GF-D8 (cell line): ENCODE measurements at places on chromosomes 16 and 17.

GRCh38 chr16:8720967-8721308 is 46.5 kb downstream of the ABAT start:
- DNase-seq, result no peak

DNA sequence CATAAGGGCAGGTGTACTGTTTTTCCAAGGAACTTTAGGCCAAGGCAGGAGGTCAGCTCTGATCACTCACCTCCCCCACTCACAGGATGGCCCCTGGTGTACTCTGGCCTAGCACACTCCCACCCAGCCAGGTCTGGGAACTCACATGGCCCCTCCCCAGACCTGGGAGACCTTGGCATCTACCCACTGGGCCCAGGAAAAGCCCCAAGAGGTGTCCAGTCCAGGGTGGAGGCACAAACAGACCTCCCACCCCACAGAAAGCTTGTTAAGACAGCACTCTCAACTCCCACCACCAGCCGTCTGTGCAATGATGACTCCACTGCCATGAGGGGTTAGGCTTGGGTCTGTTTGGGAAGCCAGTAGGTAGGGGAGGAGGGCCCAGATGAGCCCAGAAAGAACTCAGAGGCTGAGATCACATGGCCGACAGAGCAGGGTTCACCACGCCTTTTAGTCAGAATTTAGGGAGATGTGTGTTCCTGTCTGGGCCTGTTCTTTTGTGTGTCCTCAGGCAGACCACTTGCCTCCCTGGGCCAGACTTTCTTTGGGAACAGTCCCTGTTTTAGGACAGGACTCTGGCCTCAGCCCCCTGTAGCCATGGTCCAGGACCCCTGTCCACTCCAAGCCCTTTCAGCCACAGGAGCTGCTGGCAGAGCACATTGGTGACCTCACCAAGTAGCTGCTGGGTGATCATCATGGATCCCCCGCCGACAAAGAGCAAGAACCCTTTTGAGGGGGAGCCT is 12.1 kb upstream of the CBFB start:
- no peak for DNase-seq

DNA sequence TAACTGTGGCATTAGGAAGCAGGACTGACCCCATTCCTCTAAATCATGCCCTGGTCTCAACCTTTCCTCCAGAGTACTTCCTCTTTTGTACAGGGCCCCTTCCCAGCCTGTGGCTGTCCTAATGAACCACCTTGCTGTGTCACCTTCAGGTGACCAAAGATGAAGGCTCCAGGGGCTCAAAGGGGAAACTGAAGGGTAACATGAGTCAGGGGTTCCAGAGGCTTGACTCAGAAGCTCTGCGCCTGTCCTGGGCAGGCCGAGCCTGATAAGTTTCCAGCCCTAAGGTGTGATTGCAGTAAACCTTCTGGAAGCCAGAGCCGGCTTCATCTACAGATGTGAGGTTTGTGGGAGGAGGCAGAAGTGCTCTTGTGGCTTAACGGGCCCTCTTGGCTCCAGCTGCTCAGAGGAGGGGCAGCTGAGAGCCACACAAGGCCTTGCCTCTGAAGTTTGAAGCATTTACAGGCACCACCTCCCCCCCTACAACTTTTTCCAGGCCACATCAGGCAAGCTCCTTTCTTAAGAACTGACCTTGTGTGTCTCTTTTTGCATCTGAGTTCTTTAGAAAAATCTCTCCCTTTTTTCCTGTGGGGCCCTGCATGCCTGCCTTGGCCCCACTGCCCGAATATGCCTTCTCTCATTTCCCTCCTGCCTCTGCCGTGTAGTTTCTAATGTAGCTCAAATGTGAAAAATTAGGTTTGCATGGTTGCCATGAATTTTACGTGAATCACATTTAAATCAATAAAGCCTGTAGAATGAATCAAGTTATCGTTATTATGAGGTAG is 149.9 kb downstream of the CLEC16A start:
- peak; percentile 96 for DNase-seq

- no peak for DNase-seq
Observed at GRCh38 chr16:22322741-22323140, 25.5 kb downstream of the POLR3E start.

- peak; percentile 66 for DNase-seq
Observed at GRCh38 chr17:7552621-7553051, 3.8 kb downstream of the TNFSF12 start.

DNA sequence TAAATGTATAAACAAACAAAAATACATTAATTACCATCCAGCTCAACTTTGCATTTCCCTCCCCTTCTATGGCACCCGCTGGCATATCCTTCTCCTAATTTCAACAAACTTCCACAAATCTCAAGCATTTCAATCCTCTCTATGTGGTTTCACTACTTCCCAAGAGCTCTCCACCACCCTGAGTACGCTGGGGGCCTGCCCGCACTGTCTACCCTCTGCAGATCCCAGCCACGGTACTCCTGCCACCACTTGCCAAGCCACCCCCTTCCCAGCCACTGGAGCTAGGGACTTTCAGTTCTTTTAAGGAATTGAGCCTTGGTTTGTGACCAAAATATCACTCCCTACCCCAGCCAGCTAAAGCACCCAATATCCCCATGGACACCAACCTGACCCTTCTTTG is 1.9 kb downstream of the TK2 start:
- DNase-seq, result no peak

DNA sequence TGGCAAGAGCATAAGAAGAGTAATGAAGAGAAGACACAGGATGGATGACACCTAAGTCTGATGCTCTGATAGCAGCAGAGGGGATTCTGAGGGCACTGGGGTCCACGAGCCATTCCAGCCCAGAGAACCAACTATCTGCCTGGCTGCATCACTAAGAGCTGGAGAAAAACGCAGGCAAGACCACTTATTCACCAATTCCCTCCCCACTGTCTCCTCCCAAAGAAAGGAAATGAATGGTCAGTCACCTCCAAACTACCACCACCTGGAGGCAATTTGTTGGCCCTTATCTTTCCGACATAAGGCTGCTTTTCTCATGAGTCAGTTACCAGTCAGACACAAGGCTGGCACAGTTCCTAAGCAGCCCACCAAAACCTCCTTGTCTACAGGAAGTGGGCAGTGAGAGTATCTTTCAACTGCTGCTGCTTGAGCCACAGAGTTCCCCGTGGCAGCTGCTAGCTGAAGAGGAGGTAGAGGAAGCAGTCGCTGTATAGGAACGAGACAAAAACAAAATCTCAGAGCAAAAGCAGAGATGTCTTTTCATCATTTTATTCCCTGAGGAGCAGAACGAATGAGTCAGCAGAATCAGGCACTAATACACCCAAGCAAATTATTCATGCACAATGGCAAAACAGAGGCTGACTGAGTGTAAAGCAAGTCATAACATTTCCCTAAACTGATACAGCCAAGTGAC is 111.1 kb downstream of the SMG6 start:
- DNase-seq, result peak; percentile 56

DNA sequence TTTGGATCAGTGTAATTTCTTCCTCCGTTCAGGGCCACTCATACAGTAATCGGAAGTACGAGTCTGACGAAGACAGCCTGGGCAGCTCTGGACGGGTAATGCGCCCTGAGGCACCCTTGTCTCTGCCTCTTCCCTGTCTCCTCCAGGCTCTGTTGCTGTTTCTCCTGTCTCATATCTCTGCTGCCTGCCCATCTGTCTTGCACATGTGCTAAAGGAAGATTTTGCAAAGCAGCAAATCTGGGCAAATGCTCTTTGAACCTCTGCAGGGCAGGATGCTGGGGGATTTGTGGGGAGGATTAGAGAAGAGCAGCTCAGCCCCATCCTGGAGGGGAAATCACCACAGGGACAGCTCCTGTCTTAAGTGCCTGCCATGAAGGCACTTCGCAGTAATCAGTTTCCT is 32.4 kb upstream of the POLR3E start:
- no peak for DNase-seq

GRCh38 chr16:79301051-79301450 is 299.5 kb downstream of the MAF start:
- no peak for DNase-seq
